ENCODE measurements at places on chromosomes 3 and 15. TPM values are rescaled to one million over a fixed set of nuclear protein-coding genes. Genes with fewer than 3 reads are reported as not detected.

GOLGA8T gene
- total RNA-seq = not detected

TMF1 gene
- total RNA-seq = 101 TPM

CSTA gene
- total RNA-seq = 1.4 TPM

XCR1 gene
- 0.20 TPM for total RNA-seq

GOLGA8S gene
- 0.14 TPM for total RNA-seq

DNA sequence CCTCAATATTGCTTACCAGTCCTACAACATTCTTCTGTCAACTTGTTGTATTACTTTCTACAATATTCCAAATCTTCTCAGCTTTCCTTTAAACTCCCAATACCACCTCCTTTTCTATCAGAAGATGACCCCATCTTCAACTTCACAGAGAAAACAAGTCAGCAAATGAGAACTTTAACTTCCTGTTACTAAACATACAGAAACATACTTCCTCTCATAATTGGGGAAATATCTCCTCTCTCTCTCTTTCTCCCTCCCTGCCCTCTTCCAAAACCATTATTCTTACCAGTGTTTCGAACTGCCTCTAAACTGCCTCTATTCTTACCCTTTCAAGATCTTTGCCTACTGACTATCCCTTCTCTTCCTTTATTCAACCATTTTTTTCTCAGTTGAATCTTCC lies 1.8 kb upstream of the SNAP23 start:
- H3K4me1 ChIP-seq = peaks cover 61% of the 10 kb centered on the region
- H3K4me3 ChIP-seq = no peak overlapping the region
- no peaks in the 10 kb centered on the region for H3K36me3 ChIP-seq
- H3K27me3 ChIP-seq = no peaks in the 10 kb centered on the region
- DNase-seq = no peak

DNA sequence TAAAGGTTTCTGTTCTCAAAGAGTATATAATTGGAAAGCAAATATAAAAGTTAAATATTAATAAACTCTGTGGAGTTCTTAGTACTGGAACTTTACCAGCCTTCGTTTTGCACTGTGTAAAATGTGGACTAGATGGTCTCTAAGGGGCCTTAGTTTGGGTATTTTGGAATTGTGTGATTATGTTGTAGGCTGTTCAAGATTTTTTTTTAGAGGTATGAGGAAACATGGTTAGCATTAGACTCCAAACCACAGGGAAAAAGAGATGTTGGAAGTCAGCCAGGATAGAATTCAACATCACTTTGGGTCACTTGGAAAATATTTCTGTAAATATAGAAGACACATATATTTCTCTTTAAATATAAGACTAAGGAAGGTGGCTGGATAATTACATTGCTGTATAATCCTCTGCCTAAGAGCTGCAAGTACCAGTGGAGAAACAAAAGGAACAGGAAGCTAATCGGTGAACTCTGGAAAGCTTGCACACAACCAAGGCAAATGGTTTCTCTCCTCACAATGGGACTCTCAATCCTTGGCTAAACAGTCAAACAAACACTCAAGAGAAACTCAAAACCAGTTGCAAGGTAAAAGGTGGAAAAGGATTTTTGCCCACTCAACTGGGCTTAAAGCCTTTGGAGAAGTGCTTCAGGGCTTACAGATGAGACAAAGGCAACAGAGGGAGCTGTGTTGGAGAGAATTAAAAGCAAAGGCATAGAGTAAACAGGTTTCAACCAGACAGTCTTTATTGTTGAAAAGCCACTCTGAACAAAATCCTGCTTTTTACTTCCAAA lies 141.7 kb downstream of the NR1D2 start:
- DNase-seq = no peak
- no peak overlapping the region for H3K27ac ChIP-seq
- H3K27me3 ChIP-seq = peaks cover 4% of the 10 kb centered on the region
- no peaks in the 10 kb centered on the region for H3K36me3 ChIP-seq
- no peak overlapping the region for H3K4me3 ChIP-seq
- no peaks in the 10 kb centered on the region for H3K4me1 ChIP-seq

Data from CD4-positive, alpha-beta T cell (primary cell).